Spleen (tissue), 13 donors: ENCODE measurements at places on chromosomes 13 and 19. TPM values are rescaled to one million over a fixed set of nuclear protein-coding genes. Genes with fewer than 3 reads are reported as not detected.

RNF113B gene
- not detected for total RNA-seq

GNG14 gene
- total RNA-seq = not detected

GRCh38 chr13:61536433-61536832 is 120.8 kb upstream of the PCDH20 start:
- H3K4me3 ChIP-seq = no peak overlapping the region
- no peaks in the 10 kb centered on the region for H3K36me3 ChIP-seq
- H3K27ac ChIP-seq = no peak overlapping the region

GRCh38 chr19:47509170-47509847 is 5.6 kb downstream of the NAPA start:
- no peak for DNase-seq
- H3K27ac ChIP-seq = no peak overlapping the region

DNA sequence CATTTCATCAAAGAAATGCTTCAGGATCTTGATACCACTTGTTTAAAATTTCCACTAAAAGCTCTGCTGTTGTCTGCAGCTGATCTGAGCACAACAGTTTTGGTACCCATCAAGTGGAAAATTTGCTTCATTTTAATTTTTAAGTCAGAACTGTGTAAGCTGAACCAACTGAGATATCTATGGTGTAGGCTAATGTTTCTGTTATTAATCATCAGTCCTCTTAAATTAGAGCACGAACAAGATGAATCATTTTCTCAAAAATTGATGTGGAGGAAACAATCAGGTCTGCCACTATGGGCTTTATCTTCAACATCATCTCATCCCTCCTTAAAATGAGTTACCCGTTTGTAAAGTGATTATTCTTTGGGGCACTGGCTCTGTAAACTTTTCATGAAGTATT is 221.5 kb upstream of the NBEA start:
- H3K36me3 ChIP-seq = no peaks in the 10 kb centered on the region
- no peaks in the 10 kb centered on the region for H3K27me3 ChIP-seq

- no peak overlapping the region for H3K27ac ChIP-seq
- H3K36me3 ChIP-seq = no peaks in the 10 kb centered on the region
- no peak for DNase-seq
- no peaks in the 10 kb centered on the region for H3K27me3 ChIP-seq
- no peaks in the 10 kb centered on the region for H3K4me1 ChIP-seq
Observed at GRCh38 chr13:86000546-86000945, 201.3 kb upstream of the SLITRK6 start.

GRCh38 chr13:105412171-105412570 is 1123.3 kb downstream of the EFNB2 start:
- H3K4me3 ChIP-seq = no peak overlapping the region
- H3K27me3 ChIP-seq = no peaks in the 10 kb centered on the region
- H3K27ac ChIP-seq = no peak overlapping the region
- H3K4me1 ChIP-seq = no peaks in the 10 kb centered on the region
- H3K36me3 ChIP-seq = no peaks in the 10 kb centered on the region

GRCh38 chr19:52981329-52981728 is 18.6 kb upstream of the ZNF816 start:
- peaks cover 4% of the 10 kb centered on the region for H3K36me3 ChIP-seq
- H3K4me1 ChIP-seq = no peaks in the 10 kb centered on the region
- DNase-seq = no peak
- no peaks in the 10 kb centered on the region for H3K27me3 ChIP-seq
- H3K4me3 ChIP-seq = no peak overlapping the region
- H3K27ac ChIP-seq = no peak overlapping the region

DNA sequence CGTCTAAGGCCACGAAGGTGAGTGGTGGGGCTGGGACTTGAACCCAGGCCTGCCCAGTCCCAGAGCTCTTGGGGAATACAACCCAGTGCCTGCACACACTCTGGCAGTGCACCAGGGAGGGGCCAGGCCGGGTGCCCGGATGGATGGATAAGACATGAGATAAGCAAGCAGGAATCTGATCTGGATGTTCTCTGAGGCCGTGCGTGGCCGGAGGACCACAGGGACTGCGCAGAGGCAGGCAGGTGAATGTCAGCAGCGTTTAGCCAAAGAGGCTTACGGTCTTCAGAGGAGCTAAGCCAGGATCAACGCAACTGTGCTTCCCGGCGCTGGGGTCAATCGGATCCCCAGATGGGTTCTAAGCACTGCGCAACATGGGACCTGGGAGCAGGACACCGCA is 1.5 kb downstream of the ZNF787 start:
- peak overlapping the region; percentile 83 for H3K4me3 ChIP-seq
- DNase-seq = peak; percentile 85
- peaks cover 46% of the 10 kb centered on the region for H3K4me1 ChIP-seq
- H3K27ac ChIP-seq = peak overlapping the region; percentile 100

- no peak overlapping the region for H3K27ac ChIP-seq
- H3K4me3 ChIP-seq = no peak overlapping the region
- no peak for DNase-seq
- no peaks in the 10 kb centered on the region for H3K4me1 ChIP-seq
Observed at GRCh38 chr13:93771782-93772181, 545.2 kb downstream of the GPC6 start.
